ENCODE measurements at places on chromosomes 5 and 9.
A peak's percentile ranks its signal among the peaks of the same experiment; 100 is the strongest.

GRCh38 chr9:107131108-107131799 is 151.8 kb upstream of the RAD23B start:
- DNase-seq, result no peak

DNA sequence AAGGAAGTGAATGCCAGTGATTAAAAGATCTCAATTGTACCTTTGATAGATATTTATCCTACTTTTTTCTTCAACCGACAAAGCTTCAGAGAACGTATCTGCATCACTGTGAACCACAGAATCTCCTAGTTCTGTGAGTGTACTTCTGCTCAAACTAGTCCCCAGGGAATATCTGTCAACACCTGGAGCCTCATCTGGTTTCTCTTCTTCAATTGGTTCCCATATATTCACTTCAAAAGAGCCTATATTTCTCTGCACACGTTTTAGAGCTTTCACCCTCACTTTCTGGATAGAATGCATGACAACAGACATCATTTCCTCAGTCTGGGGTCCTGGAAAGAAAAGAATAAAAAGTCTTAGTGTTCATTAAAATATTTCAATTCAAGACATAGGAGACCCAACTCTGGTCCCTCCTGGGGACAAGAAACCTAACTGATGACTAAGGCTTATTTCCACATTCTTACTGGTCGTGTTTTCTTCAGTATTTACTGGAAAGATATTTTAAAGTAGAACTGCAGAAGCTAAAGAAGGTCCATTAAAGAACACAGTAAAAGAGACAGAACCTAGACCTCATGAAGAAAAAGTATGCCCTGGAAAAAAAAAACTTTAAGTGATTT is 64.3 kb downstream of the CPLANE1 start:
- no peak for DNase-seq

- no peak for DNase-seq
These were observed 36.4 kb downstream of the JADE2 start for GRCh38 chr5:134561871-134562296.

DNA sequence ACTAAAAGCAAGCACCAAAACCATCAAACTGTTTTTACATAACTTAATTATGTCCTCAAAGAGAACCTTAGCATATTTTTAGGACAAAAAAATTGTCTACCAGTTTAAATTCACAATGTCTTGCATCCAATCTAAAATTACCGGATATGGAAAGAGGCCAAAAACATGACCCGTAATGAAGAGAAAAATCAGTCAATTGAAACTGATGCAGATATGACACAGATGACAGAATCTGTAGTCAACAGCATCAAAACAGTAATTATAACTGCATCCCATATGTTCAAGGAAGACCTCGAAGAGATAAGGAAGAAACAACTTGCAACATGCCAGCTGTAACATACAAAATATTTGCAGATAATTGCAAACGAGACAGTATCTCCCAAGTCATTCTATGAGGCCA is 473.2 kb downstream of the SEMA5A start:
- no peak for DNase-seq

GRCh38 chr5:145943674-145944121 is 7.3 kb downstream of the SH3RF2 start:
- no peak for DNase-seq

DNA sequence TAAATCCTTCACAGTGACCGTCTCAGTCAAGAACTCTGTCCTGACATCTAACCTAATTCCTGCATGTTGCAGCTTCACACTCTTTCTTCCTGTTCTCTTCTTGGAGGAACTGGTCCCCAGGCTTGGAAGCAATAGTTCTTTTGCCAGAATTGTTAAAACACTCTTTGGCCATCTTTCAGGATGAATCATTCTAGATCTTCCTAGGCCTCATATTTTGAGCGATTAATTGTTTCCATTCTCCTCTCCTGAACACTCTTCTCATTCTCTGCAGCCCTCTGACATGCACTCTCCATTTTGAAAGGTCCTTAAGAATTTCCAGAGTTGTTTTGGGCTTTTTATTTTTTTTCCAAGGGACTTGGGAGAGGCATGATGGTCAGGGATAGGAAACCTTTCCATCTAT is 85.8 kb downstream of the FAM114A2 start:
- no peak for DNase-seq

GRCh38 chr9:128735373-128735772 is 11.4 kb upstream of the ZDHHC12 start:
- DNase-seq, result no peak

DNA sequence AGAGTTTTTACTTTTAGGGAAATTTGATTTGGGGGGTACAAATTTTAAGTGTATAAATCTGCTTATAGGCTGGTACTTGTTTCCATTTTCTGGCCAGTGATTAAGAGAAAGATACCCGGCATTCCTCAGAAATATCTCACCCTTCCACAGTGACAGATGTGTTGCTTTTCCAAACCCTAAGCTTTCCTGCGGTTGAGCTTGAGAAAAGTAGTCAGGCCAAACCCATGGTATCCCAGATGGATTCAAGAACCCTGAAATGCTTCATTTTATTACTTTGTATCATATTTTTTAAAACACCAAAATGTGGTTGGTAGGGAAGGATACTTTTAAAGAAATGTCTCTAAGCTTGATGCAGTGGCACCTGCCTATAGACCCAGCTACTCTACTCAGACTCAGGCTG is 23.5 kb downstream of the SPTAN1 start:
- no peak for DNase-seq

DNA sequence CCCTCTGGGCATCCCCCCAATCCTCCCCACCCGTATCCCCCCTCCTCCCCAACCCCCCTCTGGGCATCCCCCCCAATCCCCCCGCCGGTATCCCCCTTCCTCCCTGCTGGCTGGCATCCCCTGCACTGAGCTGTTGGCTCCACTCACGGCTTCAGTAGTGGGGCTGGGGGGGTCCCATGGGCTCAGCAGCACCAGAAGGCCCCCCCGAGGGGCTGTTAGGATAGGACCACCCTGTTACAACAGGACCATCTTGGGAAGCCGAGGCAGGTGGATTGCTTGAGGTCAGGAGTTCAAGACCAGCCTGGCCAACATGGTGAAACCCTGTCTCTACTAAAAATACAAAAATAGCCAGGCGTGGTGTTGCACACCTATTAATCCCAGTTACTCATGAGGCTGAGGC is 42.4 kb downstream of the EXD3 start:
- no peak for DNase-seq

DNA sequence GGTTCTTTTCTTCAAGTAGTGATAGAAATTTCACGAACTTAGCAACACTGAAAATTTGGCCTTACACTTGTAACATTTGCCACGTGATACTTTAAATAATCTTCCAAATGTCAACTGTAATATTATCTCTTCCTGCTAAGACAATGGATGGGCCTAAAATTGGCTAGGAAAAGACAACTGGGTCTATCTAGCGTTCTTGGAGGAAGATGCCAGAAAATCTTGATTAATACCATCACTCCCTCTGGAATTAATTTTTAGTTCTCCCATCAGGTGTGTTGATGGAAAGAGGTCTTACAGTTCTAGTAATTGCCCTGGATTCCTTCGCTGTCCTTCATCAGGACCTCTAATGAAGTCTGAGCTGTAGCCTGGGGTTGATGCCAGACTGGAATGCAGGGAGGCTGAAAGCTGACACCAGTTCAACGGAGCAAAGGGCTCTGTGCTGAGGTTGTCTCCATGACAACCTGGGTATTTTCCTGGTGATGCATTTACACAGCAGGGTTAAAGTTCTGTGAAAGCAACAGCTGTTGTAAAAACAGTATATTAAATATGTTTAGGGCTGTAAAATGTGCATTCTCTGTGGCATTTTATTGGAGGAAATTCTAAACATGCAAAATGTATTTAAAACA is 92.3 kb downstream of the GAS1 start:
- DNase-seq, result peak; percentile 32

DNA sequence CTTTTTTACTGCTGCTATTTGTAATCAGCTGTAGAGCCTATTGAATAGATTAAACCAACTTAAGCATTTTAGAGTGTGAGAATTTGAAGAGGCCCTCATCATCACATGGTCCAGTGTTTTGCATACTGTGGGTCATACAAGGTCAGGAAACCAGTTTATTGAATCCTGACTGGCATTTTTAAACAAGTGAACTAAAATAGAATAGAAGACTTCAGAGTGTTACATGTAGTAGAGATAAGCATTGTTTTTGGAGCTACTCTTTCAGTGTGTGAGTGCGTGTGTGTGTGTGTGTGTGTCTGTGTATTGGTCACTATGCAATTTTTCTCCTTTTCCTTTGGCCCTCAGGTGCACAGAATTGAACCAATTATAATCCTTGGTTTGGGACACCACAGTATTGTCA is 114.4 kb downstream of the SLC28A3 start:
- no peak for DNase-seq

- DNase-seq, result no peak
These were observed 109.0 kb downstream of the BAAT start for GRCh38 chr9:101275769-101276250.

GRCh38 chr5:158754018-158754514 is 345.6 kb downstream of the EBF1 start:
- DNase-seq, result no peak

DNA sequence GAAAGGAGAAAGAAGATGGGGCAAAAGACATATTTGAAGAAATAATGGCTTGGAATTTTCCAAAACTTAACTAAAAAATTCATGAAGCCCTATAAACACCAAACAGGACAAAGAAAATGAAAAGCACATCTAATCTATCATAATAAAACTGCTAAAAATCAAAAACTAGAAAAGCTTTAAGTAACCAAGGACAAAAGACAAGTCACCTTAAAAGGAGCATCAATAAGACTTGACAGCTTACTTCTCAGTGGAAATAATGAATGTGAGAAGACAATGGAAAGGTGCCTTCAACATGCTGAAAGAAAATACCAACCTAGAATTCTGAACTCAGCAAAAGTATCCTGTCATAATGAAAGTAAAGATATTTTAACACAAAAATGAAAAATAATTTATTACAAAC is 27.0 kb downstream of the GTF3C4 start:
- no peak for DNase-seq

DNA sequence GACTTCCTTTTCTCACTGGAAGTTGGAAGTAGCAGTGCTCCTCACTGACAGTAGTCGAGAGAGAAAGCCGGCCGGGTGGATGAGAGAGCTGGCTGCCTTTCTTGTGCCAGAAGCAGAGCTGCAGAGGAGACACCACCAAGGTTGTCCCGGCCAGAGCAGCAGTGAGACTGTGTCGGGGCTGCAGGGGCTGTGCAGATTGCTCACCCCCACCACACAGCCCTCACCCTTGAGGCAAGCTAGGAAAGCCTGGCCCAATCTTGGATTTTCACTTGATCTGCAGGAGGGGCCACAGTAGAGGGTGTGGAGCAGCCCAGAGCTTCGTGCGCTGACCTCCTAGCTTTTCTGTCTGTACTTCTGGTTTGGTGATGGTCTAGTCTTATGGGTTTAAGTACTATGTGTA is 9.1 kb downstream of the OSMR start:
- no peak for DNase-seq

DNA sequence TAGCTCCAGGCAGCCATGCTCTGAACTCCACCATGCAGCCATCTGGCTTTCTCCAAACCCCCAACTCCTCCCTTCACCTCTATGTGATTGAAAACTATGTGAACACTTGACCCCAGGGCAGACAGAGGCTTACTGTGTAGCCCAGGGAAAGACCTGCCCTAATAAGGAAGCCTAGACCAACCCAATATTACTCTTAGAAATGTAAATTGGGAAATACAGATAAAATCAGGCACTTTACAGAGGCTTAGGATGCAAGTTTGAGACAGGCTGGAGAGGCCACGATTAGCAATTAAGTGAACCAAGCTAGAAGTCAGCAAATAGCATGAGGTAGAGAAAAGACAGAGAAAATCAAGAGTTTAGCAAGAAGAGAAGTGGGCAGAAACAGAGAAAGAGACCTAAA is 141.7 kb upstream of the ABCA1 start:
- DNase-seq, result no peak

GRCh38 chr5:150809363-150809762 is 30.8 kb downstream of the SMIM3 start:
- DNase-seq, result no peak

DNA sequence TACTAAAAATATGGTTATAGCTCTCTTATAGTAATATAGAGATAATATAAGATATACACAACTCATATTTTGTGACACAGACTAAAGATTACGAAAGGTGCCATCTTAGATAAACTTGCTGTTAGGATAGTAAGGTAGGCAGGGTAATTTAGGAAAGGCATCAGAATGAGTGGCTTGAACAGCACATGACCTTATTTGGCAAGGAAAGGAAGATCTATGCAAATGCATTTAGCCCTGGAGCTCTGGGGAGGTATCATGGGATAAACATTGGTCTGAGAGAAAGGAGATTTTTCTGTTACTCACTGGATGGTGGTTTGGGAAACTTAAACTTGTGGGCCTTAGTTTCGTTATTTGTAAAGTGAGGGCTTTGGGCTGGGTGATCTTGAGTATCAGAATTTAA is 65.8 kb downstream of the KCTD16 start:
- no peak for DNase-seq

DNA sequence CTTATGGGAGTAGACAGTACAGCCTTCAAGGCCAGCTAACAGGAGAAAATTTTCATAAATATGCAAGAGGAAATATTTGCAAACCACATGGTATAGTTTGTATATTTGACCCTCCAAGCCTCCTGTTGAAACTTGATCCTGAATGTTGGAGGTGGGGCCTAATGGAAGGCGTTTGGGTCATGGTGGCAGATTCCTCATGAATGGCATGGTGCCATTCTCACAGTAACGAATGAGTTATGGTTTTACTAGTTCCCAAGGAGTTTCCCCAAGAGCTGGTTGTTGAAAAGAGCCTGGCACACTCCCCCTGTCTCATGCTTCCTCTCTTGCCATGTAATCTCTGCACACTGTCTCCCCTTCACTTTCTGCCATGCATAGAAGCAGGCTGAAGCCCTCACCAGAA is 3.3 kb upstream of the PAIP1 start:
- DNase-seq, result no peak

DNA sequence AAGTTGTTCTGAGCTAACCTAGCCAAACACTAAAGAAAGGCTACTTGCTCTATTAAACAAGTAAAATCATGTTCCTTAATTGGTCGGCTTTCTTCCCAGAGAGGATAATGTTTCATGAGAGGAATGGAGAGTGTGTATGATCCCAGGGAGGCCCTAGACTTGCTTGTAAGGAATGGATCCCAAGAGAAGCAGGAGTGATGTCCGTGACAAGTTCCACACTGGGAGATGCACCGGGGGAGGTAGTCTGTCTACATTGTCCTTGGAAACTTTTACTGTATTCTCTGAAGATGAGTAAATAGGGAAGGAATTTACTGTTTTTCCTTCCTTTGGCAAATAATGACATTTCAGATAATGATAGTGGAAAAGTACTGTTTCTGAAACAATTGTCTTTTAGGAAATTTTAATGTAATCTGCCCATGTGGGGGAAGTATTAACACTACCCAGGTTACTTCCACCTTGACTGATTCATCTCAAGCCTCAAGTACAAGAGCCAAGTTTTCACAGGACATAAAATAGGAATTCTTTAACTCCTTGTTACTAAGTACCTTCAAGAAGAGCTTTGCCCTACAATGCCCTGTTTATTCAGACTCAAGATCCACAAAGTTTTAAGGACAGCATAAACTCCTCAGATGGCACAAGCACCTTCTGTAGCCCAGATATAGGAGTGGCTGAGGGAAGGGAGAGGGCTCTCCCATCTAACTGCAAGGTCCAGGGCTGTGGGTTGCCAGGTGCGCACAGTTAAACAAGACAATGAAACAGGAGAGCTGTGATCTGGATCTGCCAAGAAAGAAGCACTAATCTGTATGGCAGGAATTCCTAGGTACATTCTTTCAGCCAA is 152.1 kb downstream of the GNA14 start:
- no peak for DNase-seq

GRCh38 chr5:14107536-14107935 is 35.6 kb upstream of the TRIO start:
- DNase-seq, result no peak
